ENCODE measurements at places on chromosomes 2 and 18.

GRCh38 chr2:74836675-74837401, 2.9 kb downstream of the HK2 start:
- DNase-seq, result no peak

DNA sequence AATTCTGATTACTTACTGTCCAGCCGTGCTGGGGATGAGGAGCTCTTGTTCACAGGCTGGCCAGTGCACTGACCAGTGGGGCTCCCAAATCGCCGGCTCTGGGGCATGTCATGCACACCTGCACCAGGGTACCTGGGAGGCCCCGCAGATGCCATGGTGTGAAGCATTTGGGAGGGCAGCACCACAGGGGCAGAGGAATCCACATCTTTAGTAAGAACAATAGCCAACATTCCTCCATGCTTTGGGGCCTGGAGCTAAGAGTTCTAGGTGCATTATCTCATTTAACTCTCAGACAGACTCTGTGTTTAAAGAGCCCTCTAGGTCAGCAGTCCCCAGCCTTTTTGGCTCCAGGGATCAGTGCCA, 104.2 kb downstream of the ACKR3 start:
- no peak for DNase-seq

DNA sequence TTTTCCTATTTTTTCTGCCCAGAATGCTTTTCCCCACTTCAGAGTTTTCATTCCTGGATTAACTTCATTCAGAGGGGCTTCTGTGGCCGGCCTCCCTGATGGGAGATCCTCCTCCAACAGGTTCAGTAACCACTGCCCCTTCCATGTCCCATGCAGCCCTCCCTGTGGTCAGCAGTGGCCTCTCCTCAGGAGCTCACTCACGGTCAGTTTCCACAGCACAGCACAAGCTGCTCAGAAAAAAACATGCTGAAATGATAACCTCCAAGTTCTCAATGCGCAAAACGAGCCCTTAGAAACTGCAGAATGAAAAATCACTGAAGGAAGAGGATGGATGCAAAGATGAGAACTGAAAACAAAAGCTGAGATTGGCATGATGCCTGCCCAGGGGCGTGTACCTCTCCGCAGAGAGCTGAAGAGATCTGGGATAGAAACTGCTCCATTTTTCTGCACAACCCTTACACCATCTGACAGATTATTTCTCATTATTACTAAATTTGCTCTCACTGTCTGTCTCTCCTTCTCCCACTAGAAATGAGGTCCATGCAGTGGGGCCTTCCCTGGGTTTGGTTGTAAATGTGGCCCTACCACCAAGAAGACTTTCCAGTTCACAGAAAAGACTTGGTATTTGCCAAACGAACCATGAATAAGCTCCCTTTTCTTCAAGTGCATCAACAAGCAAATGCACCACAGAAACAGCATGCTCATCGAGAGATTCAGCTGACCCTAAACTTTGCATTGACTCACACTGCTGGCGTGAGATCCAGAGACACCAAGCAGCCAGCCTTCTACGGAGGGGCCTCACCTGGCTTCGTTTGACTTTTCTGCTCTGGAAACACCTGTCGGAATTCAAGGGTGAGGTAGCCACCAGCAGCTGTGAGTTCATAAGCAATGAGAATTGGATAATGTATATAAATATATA, 51.5 kb downstream of the TMEM18 start:
- DNase-seq, result no peak

DNA sequence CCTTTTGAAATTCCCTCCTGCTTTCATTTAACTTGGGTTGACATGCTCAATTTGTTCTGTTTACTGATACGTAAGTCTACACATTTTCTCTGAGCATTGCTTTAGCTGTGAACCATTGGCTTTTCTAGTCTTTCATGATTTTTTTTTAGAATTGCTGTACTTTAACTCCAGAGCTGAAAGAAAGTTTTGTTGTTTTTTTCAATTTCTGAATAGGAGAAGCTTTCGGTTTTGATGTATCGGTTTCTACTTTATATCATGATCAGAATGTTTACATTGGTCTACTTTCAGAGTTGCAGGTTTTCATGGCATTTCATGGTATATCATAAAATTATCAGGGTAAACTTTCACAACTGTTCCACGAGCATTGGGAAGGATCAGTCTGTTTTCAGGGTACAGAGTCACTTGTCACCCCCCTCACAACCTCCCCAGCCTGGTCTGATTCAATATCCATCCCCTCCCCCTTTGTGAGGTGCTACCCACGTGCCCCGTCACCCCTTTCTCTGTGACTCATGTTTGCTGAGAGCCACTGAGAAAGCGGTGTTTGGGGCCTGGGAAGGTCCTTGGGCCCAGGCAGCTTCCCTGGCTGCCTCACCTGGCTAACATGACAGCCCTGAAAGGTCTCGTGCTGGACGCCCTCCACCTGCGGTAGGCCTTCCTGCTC, 7.0 kb downstream of the ASTL start:
- no peak for DNase-seq

DNA sequence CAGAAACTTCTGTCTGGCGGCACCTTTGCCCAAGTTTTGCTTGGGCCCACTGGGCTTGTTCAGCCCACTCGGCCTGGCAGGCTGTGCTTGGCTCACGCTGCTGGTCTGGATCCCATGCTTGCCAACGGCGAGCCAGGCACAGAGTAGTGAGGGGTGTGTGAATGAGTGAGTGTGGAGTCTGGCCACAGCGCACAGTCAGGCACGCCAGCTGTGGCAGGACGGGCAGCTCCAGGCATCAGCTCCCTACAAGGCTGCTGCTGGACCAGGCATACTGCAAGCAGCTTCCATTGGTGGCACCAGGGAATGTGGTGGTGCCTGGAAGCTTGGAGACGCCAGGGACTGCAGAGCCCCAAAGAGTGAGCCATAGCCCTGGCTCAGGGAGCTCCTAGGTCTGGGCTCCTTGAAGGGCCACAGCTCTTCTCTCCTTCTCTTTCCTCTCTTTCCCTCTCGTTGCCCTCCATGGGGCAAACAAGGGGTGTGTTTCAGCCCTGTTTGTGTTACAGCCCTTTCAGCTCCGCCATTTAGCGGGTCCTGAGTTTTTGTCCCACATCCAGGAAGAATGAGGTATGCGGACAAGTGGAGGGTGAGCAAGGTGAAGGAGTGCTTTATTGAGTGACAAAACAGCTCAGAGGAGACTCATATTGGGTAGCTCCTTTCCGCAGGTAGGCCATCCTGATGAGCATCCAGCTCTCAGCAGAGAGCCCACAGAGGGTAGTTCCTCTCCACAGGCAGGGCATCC, 73.0 kb downstream of the AGPS start:
- no peak for DNase-seq

- no peak for DNase-seq
Observed at GRCh38 chr2:240898731-240899467, 2.9 kb upstream of the MAB21L4 start.

DNA sequence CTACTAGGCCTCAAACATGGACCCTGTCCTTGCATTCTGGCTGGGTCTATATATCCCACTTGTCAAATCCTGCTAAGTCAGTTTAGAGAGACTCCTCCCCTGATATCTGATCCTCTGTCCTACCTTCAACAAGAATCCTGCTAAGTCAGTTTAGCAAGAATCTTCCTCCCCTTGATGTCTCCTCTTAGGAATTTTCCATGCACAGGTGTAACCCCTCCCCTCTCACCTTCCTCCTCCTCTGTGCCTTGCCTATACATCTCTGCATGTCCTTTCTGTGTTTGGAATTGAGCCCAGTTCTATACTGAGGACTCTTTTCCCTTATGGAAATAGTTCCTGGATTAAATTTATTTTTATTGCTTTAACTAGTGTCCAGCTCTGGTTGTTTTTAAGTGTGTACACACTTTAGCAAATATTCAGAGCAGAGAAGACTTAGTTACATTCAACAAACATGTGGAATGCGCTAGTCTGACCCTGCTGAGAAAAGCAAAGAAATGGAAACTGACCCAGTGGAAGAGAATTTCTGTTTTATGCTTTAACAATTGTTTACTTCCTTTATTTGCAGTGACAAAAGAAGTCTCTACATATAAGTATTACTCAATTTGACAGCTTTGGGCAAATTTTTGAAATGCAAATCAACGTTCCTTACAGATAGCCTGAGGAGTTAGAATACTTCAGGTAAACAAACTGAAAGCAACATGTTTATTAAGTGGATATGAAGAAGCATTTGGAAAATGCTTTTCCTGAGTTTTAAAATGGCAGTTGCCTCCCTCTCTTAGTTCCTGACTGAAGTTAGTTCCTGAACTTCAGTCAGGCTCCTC, 80.6 kb downstream of the RIT2 start:
- DNase-seq, result no peak

DNA sequence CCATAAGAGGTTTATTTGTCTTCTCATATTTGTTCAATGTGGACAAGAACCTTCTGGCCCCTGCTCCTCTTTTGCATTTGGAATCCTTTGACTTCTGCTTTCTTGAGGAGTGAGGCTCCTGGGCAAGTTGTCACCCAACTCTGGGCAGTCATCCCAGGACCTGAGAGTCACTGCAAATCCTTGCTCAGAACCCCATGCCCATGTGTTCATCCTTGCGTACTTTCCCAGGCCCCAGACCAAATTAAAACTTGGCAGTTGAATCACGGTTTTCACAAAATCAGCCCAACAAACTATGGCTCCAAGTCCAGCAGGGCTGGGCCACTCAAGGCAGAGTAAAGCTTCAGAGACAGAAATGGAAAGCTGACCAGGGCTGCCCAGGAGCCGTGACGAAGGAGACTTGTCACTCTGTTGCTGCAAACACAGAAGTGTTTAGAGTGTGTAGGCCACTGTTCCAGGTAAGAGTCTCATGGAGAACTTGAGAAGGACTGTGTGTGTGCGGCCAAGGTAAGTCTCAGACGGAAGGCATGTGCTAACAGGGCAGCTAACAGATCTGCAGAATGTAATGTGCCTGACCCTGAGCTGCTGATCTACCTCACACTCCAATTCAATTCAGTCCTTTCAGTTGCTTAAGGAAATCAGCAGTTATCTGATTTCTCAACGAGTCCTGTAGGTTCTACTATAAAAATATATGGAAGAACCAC, 549.4 kb upstream of the HS6ST1 start:
- no peak for DNase-seq
